ENCODE measurements at places on chromosomes 7 and 10.

- no peak for DNase-seq
Measured at GRCh38 chr10:7657552-7657951, 9.2 kb downstream of the ITIH5 start.

GRCh38 chr7:55127622-55128081 is 108.8 kb downstream of the EGFR start:
- DNase-seq: no peak

DNA sequence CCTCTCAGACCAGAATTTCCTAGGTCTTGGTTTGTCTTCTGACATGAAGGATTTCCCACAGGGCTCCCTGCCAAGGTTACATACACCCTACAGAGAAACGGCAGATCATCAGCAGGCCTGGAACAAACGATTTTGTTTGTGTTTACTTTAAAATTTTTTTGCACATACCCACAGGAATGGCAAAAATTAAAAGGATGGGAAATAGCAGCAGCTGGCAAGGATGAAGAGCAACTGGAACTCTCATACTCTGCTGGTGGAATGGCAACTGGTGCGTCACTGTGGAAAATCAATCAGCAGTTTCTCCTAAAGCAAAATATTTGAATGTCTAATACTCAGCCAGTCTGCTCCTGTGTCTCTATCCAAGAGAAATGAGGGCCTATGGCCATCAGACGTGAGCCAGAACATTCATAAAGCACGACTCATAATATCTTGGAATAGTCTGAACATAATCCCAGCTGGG is 6.5 kb downstream of the BAIAP2L1 start:
- no peak for DNase-seq

DNA sequence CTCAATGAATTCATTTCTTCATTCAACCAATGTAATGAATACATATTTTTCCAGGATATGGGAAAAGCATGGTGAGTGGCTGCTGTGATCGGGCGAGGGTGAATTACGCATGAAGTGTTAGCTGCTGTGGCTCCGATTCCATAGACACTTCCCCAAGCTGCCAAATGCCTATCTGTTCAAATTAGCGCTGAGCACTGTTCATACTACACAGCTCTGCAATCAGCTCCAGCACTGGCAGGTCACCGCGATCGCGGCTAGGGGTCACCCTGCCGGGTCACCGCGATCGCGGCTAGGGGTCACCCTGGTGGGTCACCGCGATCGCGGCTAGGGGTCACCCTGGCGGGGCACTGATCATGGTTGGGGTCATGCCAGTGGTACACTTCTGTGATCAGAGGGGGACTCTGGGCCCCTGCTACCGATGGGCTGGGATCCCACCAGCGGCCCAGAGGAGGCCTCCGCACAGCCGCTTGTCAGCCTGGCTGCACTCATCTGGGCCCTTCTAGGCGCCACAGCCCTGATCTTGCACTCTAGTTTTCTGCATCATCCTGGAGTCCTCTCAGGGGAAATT is 49.3 kb downstream of the JAKMIP3 start:
- DNase-seq: no peak

DNA sequence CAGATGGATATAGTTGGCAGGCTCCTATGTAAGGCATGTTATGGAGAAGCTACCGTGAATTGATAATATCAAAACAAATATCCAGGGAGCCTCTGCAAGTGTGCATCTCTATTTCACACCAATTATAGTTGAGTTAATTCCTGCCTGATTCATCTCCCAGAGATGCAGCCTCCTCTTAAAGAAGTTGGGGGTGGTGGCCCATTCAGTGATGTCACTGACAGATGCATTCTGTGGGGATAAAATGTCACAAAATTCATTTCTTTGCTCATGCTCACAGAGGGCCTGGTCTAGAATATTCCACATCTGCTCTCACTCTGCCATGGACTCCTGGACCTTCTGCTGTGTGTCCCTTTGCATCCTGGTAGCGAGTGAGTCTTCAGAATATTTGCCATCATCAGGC is 189.1 kb upstream of the PRSS1 start:
- DNase-seq: no peak

DNA sequence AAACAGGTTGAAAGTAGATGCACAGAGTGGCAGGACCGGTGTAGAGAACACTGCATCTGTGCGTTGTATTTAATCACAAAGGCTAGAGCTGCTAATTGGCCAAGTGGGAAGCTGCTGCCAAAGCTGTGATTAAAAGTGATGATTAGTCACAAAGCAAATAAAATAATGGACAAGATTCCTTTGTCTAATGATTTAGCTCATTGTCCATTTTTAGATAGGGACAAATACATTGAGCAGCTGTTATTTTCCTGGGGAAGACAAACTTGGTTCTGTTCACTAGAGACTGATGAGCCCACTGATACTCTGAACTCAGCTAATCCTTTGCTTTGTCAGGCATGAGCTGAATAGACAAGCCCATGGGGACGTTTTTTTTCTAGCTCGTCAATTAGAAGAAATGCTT is 19.7 kb downstream of the UBE3C start:
- DNase-seq: no peak

DNA sequence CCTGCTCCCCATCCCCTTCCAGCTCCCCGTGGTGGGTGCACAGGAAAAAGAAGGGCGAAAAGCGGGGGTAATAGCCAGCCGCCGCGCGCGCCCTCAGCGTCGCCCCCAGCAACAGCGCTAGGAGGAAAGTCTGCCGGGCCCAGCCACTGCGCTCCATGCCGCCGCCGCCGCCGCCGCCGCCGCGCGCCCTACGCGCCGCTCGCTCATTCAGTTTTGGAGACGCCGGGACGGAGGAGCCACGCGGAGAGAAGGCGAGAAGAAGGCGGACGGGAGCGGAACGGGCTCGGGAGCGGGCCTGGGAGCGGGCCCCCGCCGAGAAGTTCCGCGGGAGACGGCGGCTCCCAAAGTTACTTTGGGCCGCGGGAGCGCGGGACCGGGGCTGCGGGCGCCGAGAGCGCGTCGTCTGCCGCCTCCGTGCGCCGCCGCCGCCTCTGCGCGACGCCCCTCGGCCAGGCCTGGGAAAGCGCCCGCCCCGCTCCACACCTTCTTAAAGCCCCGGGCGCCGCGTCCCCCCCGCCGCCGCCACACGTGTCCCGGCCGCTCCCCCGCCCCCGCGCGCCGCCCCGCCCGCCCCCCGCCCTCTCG is at the start of gene RELN:
Gene RELN, minus strand, starts transcription at position 459 of the 585 bp plus-strand sequence. Its CDS starts 302 bp downstream, at position 157.
- peak; percentile 71 for DNase-seq

- DNase-seq: no peak
Measured at GRCh38 chr10:116753759-116754158, 11.4 kb upstream of the HSPA12A start.

DNA sequence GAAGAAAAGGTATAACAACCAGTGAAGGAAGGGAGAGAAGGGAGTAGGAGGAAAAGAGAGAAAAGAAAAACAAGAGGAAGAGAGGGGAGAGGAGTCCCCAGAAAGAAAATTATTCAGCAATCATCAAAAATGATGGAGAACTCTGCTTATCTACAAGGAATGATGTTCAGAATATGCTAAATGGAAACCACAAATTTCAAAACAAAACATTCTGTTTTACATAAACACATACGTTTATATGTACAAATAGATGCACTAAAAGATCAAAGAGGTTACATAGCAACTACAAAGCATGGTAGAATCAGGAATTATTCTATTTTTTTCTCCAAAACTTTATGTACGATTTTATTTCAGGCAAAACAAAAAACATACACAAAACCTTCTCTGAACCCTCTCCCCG is 91.9 kb downstream of the FAM13C start:
- no peak for DNase-seq

Measured in substantia nigra (tissue), 51 donors.